Amniotic epithelial cell (primary cell): ENCODE measurements at places on chromosomes 12 and 14.

DNA sequence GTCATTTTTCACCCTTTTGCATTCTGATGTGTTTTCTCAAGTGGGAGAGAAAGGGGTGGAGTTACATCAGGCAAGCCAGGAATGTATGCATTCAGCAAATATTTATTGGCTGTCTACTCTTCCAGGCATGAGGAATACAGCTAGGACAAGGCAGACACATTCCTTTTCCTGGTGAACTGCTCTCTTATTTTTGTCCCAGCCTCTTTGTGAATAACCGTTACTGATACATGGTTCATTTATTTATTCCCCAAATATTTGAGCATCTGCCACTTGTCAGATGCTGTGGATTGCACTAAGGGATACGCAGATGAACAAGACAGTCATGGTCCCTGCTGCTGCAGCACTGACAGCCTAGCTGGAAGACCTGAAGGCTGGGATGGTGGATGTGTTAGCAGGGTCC, 6.1 kb downstream of the PELI2 start:
- DNase-seq, result no peak

DNA sequence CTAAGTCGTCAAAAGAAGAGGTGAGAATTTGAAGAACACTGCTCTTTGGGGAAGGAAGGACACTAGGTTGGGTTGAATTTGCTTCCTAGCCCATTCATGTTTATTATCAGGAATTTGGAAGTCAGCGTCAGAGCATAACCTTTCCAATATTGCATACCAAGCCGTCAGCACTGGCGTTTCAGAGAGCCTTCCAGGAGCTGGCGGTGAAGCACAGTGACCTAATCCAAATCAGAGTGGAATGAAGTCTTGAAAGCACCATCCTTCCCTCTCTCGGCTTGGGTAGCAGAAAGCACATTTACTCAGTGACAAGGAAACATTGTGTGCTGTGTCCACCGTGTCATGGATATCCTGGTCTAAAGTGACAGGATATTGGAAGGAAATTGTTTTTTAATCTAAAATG, 240.3 kb upstream of the PELI2 start:
- DNase-seq, result no peak

GRCh38 chr14:103199124-103199523, 75.9 kb downstream of the TNFAIP2 start:
- DNase-seq, result peak; percentile 91

GRCh38 chr12:122869207-122869973, 26.5 kb downstream of the VPS37B start:
- no peak for DNase-seq

- peak; percentile 79 for DNase-seq
These were observed 1.1 kb downstream of the CD63 start for GRCh38 chr12:55727643-55728185.

DNA sequence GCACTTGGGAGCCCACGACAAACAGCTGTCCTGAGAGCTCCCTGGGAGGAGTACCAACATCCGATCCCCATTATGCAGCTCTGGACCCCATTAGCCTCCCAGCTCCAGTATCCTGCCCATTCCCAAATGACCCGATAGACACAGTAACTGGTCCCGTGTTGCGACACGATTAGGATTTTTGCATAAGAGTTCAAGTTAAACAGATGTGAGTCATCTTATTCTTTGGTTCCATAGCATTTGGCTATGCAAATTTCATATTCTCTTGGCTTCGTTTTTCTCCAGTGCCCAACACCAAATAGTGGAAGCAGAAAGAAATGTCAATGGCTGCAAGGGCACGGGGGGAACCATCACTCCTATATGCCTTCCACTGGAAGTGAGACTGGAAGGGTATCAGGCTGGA, 43.0 kb upstream of the LRRC10 start:
- DNase-seq, result peak; percentile 42

DNA sequence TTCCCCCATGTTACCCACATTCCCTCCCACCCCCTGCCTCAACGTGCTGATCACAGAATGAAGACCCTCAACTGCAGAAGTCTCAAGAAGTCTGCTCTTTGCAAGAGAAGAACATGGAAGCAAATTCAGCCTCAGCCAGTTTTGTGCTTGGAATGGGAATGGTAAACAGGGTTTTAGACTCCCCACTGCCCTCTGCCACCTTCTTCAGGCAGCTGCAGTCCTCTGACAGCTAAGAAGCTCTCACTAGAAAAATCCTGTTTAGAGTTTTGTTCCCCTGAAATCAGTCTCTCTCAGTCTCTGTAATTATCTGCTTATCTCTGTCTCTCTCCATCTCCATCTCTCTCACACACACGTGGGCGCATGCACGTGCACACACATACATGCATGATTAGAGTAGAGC, 85.4 kb downstream of the CRACR2A start:
- DNase-seq, result no peak

- DNase-seq, result no peak
These were observed 102.4 kb downstream of the RFLNA start for GRCh38 chr12:124397399-124397679.

GRCh38 chr12:85060916-85061315, 24.8 kb downstream of the LRRIQ1 start:
- no peak for DNase-seq

- DNase-seq, result peak; percentile 42
These were observed 61.8 kb downstream of the PHLDA1 start for GRCh38 chr12:75969768-75970167.

DNA sequence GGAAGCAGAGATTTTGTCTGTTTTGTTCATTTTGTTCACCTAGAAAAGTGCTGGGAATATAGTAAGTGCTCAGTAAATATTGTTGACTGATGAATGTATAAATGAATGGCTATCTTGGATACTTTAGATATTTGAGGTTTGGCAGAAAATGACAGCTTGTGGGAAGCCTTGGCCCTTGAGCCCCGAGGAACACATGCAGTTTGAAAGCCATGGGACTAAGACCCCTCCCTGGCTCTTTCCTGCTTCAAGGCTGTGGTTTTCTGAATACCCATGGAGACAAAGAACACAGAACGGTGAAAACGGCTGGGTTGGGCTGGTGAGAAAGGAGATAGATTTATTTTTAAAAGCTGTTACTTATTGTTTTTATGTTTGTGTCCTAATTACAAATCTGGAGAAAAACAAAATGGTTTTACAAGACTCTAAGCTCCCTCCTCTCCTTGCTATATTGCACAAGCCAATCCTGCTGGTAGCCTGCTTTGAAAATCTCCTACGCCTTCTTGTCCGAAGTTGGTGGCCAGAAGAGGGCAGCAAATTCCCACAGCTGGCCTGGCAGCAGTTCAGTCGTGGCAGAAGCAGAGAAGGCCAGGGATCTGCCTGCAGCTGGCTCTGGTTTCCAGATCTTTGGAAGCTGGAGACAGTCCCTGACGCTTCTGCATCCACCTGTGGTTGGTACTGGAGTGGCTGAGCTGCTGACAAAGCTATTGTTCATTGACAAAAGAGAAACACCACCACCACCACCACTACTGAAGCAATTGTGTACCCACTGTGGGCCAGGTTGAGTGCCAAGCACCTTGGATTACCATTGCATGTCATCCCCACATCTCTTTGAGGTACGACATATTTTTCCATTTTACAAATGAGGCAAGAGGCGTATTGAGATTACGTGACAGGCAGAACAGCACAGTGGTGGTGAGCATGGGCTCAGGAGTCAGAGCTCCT, 5.2 kb upstream of the KRT85 start:
- DNase-seq, result peak; percentile 90

DNA sequence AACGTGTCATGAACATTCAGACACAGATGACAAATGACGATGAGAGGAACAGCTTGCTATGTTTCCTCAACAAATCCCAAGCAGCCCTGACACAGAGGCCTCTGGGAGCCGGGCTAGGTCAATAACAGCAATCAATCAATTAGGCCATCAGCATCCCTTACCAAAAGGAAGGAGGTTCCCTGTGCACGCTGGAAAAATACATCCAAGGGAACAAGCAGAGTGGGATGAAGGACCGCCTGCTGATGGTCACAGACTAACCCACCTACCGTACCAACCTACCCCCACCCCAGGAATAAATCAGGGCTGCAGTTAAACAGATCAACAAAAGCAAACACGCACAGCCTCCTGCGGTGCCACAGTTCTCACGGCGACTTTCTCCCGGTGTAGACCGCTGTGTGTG, 265.1 kb upstream of the SFSWAP start:
- DNase-seq, result no peak

- DNase-seq, result peak; percentile 25
These were observed 107.4 kb downstream of the PRICKLE1 start for GRCh38 chr12:42482041-42482747.

DNA sequence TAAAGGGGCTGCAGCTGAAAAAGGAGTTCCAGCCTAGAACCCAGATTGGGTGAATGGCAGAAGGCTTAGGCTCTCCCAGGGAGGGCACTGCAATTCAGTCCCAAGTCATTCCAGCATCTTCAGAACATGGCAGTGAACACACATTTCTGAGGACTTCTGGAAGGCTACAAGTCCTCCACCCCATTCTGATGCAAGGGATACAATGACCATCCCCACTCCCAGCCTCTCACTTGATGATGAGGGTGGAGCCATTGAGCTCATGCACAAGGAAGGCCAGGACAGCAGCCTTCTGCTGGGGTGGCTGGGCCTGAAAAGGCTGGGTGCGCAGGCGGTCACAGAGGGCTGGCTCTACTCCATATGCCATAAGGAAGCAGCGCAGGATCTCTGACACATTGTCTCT, 25.8 kb downstream of the BAZ2A start:
- DNase-seq, result no peak

DNA sequence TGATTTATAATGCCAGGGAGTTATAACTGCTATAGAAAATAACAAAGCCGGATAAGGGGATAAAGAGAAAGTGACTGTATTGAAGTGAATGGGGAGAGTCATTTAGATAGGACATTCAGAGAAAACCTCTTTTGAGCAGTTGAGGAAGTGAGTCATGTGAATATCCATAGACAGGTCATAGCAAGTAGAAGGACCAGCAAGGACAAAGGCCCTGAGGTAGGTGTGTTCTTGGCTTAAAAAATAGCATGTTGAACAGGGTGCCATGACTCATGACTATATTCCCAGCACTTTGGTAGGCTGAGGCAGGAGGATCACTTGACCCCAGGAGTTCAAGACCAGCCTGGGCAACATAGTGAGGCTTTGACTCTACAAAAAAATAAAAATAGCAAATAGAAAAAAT, 51.5 kb upstream of the RAP1B start:
- DNase-seq, result no peak

DNA sequence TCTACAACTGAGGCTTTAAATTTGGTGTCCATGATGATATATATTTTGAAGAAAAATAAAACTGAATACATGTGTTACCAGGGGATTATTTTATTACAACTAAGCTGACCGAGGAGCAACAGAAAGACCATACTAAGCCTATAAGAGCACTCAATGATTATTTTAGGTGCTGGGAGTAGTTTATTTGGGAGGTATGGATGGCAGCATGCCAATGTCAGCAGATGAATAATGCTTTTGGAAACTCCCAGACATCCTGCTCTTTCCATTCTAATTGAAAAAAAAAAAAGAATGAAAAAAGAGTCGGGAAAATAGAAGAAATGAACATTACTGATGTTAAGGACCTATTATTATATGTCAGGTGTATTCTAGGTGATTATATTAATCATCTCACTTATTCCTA, 441.2 kb downstream of the BTG1 start:
- DNase-seq, result no peak

DNA sequence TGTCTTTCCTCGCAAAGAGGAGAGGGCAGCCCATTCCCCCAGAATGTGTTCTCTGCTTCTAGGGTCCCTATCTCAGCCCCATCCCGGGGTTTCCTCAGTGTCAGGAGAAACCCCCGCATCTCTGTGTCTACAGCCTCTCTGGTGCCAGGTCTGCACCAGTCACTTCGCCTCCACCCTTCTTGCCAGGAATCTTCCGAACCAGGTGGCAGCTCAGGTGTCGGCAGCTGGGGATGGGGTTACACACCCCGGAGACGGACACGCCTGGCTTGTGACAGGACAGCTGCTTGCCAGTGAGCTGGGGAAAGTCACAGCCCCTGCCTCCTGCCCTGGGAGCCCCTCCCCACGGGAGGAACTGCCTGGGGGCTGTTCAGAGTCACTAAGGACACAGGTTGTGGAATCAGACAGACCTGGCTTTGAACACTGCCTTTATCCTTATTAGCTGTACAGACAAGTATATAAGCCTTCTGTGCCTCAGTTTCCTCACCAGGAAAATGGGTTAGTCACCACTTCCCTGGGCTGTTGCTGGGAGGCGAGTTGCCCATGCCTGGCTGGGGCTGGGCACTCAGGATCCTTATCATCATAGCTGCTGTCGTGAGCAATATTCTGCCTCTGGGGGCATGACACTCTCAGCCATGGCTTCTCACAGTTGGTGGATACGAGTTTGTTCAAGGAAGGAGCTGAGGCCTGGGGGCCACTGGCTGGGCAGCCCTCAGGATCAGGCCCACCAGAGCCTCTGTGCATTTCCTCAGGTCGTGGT, 10.8 kb downstream of the HIP1R start:
- no peak for DNase-seq

GRCh38 chr14:85535991-85536832, 6.3 kb downstream of the FLRT2 start:
- peak; percentile 73 for DNase-seq

DNA sequence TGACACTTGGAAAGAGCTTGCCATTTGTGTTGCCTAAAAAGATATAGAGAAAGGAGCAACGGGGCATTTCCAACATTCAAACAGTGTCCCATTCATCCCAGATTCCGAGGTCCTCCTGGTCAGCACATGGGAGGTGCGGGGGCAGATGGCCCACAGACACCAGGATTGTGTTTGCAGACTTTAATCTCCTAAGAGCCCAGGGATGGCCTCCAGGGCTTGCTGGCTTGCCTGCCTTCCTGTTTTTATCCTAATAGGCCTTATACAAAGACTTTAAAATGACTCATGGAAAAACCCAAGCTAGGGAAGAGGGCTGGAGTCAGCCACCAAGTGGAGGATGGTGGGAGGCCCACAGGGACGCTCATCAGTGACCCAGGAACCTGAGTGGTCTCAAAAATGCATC, 21.5 kb upstream of the FAM181A start:
- no peak for DNase-seq

DNA sequence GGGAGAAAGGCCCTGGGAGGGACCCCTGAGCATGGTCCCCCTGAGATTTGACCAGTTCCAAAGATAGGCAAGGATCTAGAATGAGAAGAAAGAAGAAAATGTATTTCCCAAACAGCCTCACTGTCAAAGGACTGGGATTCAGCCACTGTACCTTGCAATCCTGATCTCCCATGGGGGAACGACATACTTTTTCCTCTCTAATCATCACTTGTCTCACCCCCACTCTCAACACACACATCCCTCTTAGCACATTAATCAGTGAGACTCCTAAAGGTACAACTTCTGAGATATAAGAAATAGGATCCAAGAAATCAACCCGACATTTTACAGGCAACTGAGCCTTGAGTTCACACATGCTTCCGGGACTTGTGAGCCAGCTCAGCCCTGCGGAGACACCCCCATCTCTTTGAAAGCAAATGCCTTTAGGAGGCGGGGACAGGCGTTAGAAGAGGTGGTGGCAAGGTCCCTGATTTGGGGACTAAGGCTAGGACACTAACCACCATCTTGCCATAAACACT, 1.4 kb downstream of the MAP3K9 start:
- no peak for DNase-seq

DNA sequence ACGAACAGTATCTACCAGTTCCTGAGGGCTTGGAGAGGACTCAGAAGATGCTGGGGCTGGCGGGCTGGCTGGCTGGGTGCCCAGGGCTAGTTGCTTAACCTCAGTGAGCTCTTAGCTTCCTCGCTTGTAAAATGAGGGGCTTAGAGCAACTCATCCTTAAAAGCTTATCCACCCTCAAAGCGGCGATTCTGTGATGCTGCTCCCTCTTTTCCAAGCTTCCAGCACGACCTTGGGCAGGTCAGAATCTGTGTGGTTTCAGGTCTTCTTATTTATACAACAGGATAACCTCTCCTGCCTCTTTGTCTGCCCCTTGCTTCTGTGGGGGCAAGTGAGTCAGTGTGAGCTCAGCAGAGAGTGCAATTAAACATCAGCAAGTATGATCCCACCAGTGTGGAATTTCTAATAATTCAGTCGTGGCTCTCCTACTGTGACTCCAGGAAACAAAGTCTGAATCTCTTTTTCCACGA, 281.8 kb downstream of the KSR2 start:
- no peak for DNase-seq
